ENCODE measurements at places on chromosomes 12 and 14.

DNA sequence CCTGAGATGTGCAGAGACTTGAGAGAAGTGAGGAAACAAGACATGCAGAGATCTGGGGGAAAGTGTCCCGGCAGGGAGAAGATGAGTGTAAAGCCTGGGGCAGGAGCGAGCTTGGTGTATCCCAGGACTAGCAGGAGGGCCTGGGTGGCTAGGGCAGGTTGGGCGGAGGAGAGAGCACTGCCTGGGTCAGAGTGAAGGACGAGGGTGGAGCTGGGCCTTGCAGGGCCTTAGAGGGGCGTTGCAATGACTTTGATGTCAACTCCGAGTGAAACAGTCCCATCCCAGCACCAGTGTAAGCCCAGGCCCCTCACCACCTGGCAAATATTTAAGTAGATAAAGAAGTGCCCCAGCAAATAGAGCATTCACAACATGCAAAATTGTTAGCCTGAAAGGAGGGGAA lies 24.2 kb upstream of the RFLNA start:
- DNase-seq: no peak
- H3K4me1 ChIP-seq: no peaks in the 10 kb centered on the region
- H3K27me3 ChIP-seq: no peaks in the 10 kb centered on the region
- H3K36me3 ChIP-seq: no peaks in the 10 kb centered on the region

- no peak for DNase-seq
- H3K4me1 ChIP-seq: no peaks in the 10 kb centered on the region
- H3K4me3 ChIP-seq: no peak overlapping the region
- no peak overlapping the region for H3K27ac ChIP-seq
- H3K27me3 ChIP-seq: no peaks in the 10 kb centered on the region
Observed at GRCh38 chr14:68111097-68111852, 291.7 kb downstream of the RAD51B start.

DNA sequence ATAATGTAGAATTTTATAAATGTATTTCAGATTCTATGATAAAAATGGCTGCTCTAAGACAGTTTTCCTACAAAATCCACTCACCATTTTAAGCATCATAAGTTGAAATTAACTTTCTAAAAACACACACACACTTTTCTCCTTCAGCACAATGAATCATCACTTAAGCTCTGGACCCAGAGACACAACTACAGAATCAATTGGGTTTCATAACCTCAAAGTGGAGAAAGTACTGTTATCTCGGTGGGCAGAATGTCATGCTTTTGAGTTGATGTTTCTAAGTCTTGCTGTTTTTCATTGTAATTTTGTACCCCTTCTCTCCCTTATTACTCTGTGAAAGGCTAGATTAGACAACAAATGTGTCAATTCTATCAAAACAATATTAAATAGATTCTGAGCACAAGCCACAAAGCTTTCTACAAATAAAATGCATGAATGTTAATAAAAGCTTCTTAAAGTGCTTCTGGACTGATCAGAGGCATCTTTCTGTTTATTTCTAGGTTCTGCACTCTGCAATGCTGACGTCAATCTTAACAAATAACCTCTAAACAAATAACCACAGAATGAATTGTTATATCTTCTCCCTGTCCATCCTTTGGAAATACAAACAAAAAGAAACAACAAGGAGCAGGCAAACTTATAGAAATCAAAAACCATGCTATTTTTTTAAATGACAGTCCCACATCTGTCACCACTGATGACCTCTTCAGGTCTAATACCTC lies 8.2 kb downstream of the IPO8 start:
- no peaks in the 10 kb centered on the region for H3K36me3 ChIP-seq
- DNase-seq: no peak
- no peak overlapping the region for H3K27ac ChIP-seq
- H3K27me3 ChIP-seq: no peaks in the 10 kb centered on the region
- H3K4me3 ChIP-seq: no peak overlapping the region
- H3K4me1 ChIP-seq: no peaks in the 10 kb centered on the region

DNA sequence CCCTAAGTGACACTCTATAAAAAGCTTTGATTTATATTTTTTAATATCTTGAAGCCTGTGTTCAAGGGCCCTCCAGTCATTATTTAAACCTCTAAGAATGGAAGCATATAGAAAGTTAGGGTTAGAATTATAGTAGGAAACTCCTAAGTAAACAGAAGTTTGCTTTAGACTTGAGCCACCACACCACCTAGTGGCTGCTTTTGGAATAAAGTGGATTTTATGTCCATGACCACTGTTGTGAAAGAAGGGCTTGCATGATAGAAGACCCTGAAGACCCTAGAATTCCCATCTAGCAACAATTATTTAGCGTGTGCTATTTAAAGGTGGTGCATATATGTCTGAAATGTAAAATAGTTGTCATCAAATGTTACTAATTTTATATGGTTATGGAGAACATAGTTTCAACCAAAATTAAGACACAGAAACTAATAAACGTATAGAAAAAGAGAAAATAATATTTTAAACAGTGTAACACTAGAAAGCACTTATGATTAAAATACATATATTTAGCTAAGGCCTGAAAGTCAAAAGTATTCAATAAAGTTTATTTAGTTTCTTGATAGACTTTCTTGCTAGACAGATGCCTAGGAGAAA lies 21.3 kb downstream of the LRRIQ1 start:
- H3K36me3 ChIP-seq: no peaks in the 10 kb centered on the region
- H3K27me3 ChIP-seq: no peaks in the 10 kb centered on the region
- no peak overlapping the region for H3K27ac ChIP-seq
- DNase-seq: no peak
- no peaks in the 10 kb centered on the region for H3K4me1 ChIP-seq

DNA sequence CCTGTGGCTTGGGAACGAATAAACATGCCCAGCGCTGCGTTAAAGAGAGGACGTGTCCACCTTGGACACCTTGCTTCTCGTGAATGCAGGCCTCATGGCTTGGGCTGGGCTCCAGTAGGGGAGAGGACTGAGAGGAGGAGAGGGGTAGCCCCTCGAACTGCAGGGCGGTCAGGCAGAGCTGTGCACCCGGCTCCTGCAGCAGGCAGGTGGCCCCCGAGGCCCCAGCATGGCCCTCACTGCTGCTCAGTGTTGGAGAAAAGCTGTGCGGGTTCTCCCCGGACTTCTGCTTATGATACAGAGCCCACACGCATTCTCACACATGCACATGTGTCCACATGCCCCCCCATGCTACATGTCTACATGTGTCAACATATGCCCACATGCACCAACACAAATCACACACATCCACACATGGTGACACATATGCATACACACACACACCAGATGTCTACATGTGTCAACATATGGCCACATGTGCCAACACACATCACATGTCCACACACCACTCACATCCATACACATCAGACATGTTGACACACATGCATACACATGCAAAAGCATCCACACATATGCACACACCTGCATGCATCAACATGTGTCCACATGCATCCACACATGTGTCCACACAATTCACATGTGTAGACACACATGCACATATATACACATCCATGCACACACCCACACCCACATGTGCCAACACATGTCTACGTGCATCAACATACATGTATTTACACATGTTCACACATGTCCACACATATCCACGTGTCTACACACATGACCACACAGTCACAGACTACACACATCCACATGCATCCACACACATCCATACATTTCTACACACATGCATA lies 3.0 kb downstream of the ADGRD1 start:
- no peak overlapping the region for H3K4me3 ChIP-seq
- peaks cover 20% of the 10 kb centered on the region for H3K4me1 ChIP-seq
- H3K27ac ChIP-seq: no peak overlapping the region
- no peaks in the 10 kb centered on the region for H3K27me3 ChIP-seq

Measured in H1 (cell line).